ENCODE measurements at places on chromosomes 6 and 20.

GRCh38 chr6:163404825-163405265 is 9.7 kb upstream of the QKI start:
- no peak for DNase-seq

- DNase-seq = no peak
Measured at GRCh38 chr6:121210943-121211342, 123.3 kb downstream of the TBC1D32 start.

GRCh38 chr6:131867744-131868143 is 59.9 kb downstream of the ENPP1 start:
- DNase-seq = no peak

- no peak for DNase-seq
Measured at GRCh38 chr6:154792761-154793160, 59.5 kb downstream of the SCAF8 start.

- DNase-seq = no peak
Measured at GRCh38 chr20:52731093-52731492, 241.1 kb upstream of the TSHZ2 start.

DNA sequence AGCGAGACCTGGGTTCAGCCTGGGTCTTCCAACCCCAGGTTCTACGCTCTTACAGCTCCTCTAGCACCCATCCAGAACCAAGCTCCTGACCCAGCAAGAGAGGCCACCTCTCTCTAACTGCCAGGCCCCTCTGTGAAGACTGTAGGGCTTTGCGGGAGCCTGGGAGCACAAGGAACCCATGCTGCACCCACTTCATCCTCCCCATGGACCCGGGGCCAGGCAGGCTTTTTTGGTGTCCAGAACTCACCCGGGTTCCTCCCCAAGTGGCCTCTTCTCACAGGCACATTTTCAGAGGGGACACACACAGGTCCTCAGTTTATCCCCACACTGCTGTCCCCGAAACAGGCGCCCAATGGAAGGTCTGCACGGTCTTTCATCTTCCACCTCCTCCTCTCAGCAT is 145.9 kb downstream of the SYNDIG1 start:
- DNase-seq = no peak

DNA sequence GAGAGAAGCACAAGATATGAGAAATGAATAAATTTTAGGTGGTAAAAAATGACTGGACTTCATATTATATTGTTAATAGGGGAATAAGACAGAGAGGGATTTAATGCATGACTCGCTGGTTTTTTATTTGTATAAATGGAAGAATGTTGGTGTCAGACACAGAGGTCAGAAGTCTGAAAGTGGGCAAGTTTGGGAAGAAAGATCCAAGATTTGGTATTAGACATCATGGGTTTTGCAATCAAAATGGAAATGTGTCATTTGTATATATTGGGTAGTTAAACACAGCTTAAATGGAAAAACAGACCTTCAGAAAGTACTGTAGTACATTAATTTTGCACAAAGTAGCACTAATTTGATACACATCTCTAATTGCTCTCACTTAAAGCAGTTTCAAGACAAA is 96.2 kb downstream of the EYA4 start:
- no peak for DNase-seq

GRCh38 chr20:46186210-46186609 is 68.1 kb downstream of the CD40 start:
- DNase-seq = no peak

- DNase-seq = no peak
Measured at GRCh38 chr6:33877982-33878535, 74.3 kb upstream of the MLN start.

- no peak for DNase-seq
Measured at GRCh38 chr20:6739406-6739805, 28.1 kb upstream of the BMP2 start.
